ENCODE measurements at places on chromosomes 2 and 18.

- no peak for DNase-seq
Measured at GRCh38 chr2:52083214-52083613, 1051.3 kb upstream of the NRXN1 start.

DNA sequence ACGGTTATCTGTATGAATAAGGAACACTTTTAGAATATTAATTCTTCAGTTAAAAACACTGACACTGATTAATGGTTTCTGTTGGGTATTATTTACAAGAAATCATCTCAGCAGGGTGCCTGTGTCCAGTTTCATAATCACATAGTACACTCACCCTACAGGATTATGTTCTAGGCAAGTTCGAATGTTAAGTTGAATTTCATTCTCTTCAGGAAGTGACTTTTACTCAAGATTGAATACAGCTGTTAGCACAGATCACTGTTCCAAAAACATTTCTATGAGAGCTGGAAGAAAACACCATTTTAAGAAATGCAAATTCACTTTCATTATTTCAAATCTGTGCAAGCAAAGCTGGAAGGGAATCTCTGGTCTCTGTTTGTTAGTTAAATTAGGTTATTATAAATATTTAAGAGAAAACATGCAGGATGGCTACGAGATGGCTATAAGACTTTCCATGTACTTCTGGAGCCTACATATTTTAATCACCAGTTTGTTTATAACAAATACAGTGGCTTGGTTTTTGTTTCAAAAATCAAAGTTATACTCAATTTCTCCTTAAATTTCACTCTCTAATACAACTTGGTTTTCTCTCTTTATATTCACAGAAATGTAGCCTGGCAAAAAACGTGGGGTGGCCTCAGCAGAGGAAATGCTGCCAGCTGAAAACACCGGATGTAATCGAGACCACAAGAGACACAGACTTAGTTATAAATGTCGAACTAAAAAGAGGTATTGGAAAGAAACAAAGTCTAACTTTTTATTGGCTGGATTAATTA lies 65.8 kb downstream of the RBMS1 start:
- no peak for DNase-seq

DNA sequence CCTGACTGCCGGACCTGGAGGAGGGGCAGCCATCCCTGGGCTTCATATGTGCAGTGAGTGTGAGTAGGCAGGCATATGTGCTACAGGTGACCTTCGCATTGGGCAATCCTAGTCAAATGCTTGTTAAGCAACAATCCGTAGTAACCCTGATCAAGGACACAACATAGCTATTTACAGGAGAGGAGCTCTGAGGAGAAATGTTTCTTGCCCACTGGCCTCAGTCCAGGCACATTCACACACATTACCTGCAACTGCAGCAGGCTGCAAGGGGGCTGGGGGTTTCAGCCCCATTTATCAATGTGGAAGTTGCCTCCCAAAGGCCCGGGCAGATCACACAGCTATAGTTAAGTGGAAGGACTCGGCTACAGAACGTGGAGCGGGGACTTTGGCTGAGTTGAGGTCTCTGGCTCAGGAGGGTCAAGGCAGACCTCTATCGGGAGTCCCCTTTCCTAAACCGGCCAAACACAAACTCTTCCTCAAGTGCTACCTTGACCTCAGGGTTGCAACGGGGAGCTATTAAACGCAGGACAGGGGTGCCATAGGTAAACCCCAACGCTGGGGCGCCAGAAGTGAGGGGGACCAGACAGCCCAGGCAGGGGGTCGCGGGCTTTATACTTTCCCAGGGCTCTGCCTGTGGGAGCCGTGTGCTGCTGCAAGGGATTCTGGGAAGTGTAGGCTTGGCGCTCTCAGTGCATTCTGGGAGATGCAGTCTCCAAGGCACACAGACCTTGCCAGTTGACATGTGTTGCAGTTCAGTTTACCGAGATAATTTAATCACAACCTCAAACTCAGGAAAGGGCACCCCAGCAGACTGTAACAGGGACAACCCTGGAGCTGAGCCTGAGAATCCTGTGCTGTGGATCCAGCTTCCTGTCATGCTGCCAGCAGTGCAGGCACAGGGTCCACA lies 9.4 kb downstream of the KHK start:
- DNase-seq, result no peak

GRCh38 chr2:226699321-226699720 lies 100.3 kb downstream of the IRS1 start:
- no peak for DNase-seq

DNA sequence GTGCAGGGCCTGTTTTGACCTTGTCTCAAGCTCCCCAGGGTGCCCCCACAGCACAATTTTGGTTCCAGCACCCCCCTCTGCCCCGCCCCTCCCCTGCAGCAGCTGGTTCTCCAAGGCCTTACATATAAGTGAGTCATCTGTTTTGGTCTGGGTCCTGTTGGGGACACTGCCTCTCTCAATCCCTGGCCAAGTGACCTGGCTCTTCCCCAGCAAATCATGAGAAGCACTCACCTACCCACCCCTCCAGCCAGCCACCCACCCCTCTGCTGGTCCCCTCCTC lies 90.5 kb downstream of the INHBB start:
- no peak for DNase-seq

DNA sequence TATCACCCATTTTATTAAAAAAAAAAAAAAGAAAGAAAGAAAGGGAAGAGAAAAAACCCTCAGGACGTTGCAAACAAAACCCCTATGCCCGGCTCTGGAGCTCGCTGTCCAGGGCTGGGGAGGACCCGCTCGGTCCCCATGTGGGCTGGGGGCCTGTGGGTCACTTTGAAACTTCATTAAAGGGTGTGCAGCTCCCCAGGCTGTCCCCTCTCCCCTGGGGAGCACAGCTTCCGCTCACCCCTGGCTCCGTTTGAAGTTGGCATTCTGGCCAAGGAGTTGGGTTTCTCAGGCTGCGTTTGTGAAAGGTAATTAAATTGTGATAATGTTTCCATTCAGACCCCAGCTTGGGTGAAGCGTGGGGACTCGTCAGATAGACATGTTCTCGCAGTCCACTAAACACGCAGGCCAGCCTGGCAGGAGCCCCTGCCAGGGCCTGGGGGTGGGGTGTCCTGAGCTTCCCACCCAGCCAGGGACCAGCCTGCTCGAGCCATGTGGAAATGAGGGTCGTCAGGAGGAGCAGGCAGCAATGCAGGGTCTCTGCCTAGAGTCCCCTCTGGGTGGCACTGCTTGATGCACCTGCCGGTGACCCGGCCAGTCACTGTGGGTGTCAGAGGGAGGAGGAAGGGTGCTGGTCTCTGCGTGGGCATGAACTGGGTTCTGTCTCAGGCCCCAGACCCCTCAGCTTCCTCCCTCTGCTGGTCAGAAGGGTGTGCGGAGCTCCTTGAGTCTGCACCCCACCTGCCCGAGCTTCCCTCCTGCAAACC lies 166.2 kb downstream of the INHBB start:
- no peak for DNase-seq

Measured in stimulated activated CD8-positive, alpha-beta memory T cell treated with anti-CD3 and anti-CD28 coated beads, Interleukin-15, amount 100 ng/mL, for 24 hours (primary cell).